ENCODE measurements at places on chromosomes 12 and 14. TPM values are rescaled to one million over a fixed set of nuclear protein-coding genes. Genes with fewer than 3 reads are reported as not detected.

IAPP gene
- total RNA-seq = not detected

GPHN gene
- total RNA-seq = 11.1 TPM

CRIP1 gene
- 1,936 TPM for total RNA-seq

GPRC5A gene
- 268 TPM for total RNA-seq

KCNH3 gene
- 2.2 TPM for total RNA-seq

ADAMTS20 gene
- not detected for total RNA-seq

FAM181A gene
- total RNA-seq = not detected

CPNE8 gene
- 9.2 TPM for total RNA-seq

PXN gene
- total RNA-seq = 224 TPM

CCDC38 gene
- total RNA-seq = 0.09 TPM

ALDH6A1 gene
- 2.7 TPM for total RNA-seq

OR6C2 gene
- total RNA-seq = not detected

GLIPR1L1 gene
- total RNA-seq = not detected

MAP3K9 gene
- 5.6 TPM for total RNA-seq

ATP23 gene
- total RNA-seq = 5.2 TPM

TTC6 gene
- 0.45 TPM for total RNA-seq

ADAM21 gene
- not detected for total RNA-seq

KRT6C gene
- total RNA-seq = not detected

OR4N5 gene
- not detected for total RNA-seq

ANO2 gene
- total RNA-seq = 0.21 TPM

PLXNC1 gene
- total RNA-seq = 0.12 TPM

RAPGEF3 gene
- 0.61 TPM for total RNA-seq

HCAR1 gene
- total RNA-seq = 0.02 TPM

RIC8B gene
- total RNA-seq = 9.2 TPM

TXNRD1 gene
- total RNA-seq = 611 TPM

ACIN1 gene
- 79.6 TPM for total RNA-seq

DCD gene
- not detected for total RNA-seq

APOF gene
- not detected for total RNA-seq

RBM23 gene
- total RNA-seq = 56.4 TPM

SLC38A4 gene
- total RNA-seq = 0.12 TPM

NKX2-8 gene
- 3.4 TPM for total RNA-seq

RIPK3 gene
- total RNA-seq = not detected

PKP2 gene
- 9.0 TPM for total RNA-seq

DEGS2 gene
- total RNA-seq = 2.1 TPM

FERMT2 gene
- 43.7 TPM for total RNA-seq

SLC17A8 gene
- total RNA-seq = 0.06 TPM

CIDEB gene
- 0.12 TPM for total RNA-seq

DBX2 gene
- total RNA-seq = not detected

HHIPL1 gene
- total RNA-seq = 0.28 TPM

AKAP5 gene
- total RNA-seq = 0.36 TPM

FGF23 gene
- not detected for total RNA-seq

NANOG gene
- not detected for total RNA-seq

KRT80 gene
- total RNA-seq = 38.9 TPM

FOXN3 gene
- 5.9 TPM for total RNA-seq

PEBP1 gene
- 277 TPM for total RNA-seq

TEX22 gene
- 0.10 TPM for total RNA-seq

IRF9 gene
- 16.1 TPM for total RNA-seq

CLEC4D gene
- not detected for total RNA-seq

IFNG gene
- total RNA-seq = not detected

RPS6KL1 gene
- total RNA-seq = 0.49 TPM

SOAT2 gene
- total RNA-seq = 0.30 TPM

ZFHX2 gene
- 0.95 TPM for total RNA-seq

GSKIP gene
- 22.9 TPM for total RNA-seq

PITPNM2 gene
- total RNA-seq = 14.9 TPM

SSTR1 gene
- total RNA-seq = 0.02 TPM

PROX2 gene
- not detected for total RNA-seq
